ENCODE measurements at places on chromosomes 5 and 9.

GRCh38 chr9:108956022-108956630, 21.9 kb downstream of the ABITRAM start:
- no peak for DNase-seq

DNA sequence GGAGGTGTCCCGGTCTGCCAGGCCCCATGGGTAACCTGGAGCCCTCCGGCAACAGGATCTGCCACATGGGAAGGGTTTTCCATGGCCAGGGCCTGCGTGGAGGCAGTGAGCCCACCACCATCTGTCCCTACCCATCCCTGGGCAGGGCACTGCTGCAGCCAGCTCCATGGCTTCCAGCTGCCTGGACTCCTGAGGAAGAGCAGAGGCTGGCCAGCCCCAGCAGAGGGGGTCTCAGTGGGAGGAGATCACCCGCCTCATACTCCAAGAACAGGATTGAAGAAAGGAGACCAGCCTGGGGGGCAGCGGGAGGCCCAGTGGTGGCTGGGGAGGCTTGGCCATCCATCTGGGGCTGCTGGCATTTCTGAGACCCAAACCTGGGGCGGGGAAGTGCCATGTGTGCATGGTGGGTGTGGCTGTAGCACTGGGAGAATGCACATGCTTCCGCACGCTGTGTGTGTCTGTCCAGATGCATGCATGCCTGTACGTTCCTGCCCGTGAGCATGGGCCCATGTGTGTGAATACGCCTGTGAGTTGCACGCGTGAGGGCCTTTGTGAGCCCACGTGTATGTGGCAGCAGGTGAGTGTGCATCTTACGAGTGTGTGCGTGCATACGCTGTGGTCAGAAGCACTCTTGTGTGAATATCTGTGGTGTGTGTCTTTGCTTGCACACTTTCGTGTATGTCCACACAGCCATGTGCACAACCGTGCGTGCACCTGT, 78.5 kb downstream of the LMX1B start:
- no peak for DNase-seq

DNA sequence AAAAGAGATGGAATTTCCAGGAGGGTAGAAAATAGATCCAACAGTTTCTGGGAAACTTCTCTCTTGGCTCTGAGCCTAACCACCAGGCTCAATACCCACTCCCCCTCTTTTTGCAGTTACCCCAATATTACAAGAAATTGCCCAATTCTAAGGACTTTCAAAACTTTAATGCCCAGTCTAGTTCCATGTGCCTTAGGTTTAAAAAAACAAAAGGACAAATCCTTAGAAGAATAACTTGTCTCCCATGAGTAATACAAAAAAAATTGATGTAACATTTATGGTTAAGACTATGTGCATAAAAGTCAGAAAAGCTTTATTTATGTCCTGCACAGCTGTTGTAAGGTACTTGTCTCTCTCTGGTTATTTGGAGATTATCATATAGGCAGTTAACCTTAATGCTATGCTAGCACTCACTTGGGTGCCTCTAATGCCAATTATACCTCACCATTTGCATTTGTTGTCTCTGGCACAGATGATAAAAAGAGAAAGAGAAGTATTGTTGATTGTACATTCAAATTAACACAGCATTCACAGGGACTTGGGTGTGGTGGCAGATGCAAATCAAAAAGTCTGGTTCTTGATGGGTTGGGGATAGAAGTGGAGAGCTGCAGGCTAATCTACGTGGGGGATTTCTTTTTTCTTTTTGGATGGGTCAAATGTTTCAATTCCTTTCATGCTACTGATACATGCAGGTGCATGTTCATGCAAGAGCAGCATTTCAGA, 159.4 kb downstream of the PIK3R1 start:
- no peak for DNase-seq

- DNase-seq: no peak
Measured at GRCh38 chr5:35778259-35778769, 78.4 kb upstream of the IL7R start.

- DNase-seq: no peak
Measured at GRCh38 chr5:73997960-73998359, 372.0 kb downstream of the ARHGEF28 start.

GRCh38 chr9:131722255-131722654, 17.6 kb downstream of the RAPGEF1 start:
- DNase-seq: no peak

GRCh38 chr5:89255845-89256463, 373.0 kb upstream of the MEF2C start:
- no peak for DNase-seq

DNA sequence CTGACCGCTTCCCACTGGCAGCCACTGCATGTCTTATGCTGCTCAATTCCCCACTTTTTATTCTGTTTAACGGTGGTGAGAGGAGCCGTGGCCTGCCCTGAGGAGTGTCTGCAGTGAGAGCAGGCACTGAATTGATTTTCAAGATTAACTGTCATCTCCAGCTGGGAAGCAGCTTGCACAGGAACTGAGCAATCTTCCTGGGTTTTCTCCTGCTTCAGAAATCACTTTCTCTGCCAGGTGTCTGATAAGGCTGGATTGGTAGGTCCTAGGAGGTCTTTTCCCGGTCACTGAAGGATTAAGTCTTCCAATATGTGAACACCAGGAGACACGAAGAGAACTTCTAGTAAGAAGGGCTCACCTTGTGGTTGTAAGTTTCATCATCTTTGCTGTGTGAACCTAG, 181.1 kb upstream of the RAD23B start:
- no peak for DNase-seq

GRCh38 chr9:135565636-135566035, 4.1 kb downstream of the PAEP start:
- DNase-seq: no peak

DNA sequence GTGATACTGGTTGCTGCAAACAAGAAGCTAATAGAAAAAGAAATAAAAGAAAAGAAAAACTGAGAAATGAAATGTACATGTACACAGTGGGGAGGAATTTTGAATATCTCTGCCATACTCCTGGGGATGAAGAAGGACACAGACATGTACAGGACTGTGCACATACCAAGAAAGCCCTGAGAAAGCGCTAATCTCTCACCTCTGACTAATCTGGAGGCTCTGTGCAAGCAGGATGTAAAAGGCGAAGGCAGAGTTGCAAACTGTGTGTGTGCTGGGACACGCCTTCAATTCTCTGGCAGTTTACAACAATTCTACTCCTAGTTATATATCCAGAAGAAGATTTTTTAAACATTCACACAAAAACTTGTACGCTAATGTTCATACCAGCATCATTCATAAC, 211.4 kb downstream of the KIAA0825 start:
- DNase-seq: no peak

GRCh38 chr9:83583151-83584014, 39.6 kb upstream of the IDNK start:
- no peak for DNase-seq

GRCh38 chr9:133477992-133478850, 678 bp downstream of the SLC2A6 start:
- no peak for DNase-seq

- no peak for DNase-seq
Measured at GRCh38 chr5:141492168-141492885, 3.4 kb downstream of the PCDHGC5 start.

GRCh38 chr5:92494508-92494907, 1086.5 kb downstream of the NR2F1-AS1 start:
- DNase-seq: no peak

GRCh38 chr9:133647765-133648469, 11.8 kb downstream of the DBH start:
- DNase-seq: no peak

DNA sequence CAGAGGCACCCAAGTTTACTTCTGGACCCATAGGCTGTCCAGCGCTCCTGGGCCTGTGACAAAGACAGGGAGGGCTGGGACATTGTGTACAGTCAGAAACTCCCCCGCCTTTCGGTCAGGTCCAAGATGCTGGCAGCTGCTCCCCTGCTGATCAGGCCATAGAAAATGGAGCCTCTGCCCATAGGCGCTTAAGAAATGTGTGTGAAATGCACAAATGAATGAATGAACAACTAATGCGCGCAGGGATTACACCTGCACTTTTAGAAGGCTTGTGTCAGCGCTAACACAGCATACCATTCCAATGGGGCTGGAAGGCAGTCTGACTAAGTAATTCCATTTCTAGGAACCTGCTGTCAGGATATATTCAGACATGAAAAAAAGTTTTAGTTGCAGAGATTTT, 16.3 kb downstream of the PTPN3 start:
- DNase-seq: no peak

DNA sequence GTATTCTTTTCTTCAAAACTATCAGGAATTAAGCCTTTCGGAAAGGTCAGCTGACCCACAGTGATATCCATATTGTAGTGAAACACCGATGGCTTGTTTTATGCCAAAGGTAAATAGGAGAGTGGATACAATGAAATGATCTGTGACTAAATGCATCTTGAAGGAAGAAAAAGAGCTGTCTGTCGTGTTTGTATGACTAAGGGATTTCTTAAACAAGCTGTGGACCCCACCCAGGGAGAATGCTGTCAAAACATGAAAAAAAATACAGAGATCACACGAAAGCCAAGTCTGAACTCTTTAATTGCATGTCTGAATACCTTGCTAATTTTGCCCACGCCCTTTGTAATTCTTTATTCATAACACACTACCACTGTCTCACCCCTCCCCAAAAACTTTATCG, 286.4 kb upstream of the WWC1 start:
- DNase-seq: no peak

- no peak for DNase-seq
Measured at GRCh38 chr5:74622122-74622521, 18.4 kb downstream of the ENC1 start.

- DNase-seq: no peak
Measured at GRCh38 chr5:177269976-177270375, 33.5 kb downstream of the RAB24 start.

DNA sequence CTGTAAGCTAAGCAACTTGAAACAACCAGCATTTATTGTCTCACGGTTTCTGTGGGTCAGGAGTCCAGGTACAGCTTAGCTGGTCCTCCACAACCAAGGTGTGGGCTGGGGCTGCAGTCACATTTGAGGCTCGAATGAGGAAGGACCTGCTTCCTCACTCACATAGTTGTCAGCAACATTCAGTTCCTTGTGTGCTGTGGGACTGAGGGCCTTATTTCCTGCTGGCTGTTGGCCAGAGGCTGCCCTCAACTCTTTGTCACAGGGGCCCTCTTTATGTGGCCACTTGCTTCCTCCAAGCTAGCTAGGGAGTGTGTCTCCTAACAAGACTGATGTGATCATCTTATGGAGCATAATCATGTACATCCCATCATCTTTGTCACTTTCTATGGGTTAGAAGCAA, 29.2 kb upstream of the SEMA4D start:
- DNase-seq: no peak

GRCh38 chr5:51411921-51412325, 28.7 kb downstream of the ISL1 start:
- no peak for DNase-seq

DNA sequence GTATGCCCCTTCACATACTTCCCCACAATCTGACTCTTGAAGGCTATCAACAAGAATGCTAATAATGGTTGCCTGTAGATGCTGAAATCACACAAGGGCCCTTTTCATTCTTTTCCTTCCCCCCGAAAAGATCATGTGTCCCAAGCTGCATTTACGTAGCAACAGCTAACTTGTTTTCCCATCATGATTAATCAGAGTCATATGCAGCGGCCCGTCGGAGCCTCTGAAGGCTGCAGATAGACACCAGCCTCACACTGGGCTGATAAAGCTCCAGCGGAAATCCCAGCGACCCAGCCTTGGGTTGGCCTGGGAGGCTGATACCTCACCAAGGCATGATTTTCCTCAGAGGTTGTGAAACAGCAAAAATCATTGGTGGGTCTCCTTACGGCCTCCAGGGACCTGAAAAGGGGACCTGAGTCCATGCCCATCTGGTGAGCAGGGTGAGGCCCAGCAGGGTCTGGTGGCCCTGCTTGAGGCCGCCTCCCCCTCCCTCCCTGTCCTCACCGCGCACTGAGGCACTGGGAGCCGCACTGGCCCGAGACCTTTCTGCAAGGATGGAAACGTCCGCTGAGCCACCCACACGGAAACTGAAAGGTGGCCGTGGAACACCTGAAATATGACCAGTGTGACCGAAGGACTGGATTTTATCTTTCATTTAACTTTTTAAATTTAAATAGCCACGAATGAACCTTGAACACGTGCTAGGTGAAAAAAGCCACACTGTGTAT, 114.2 kb upstream of the PHYKPL start:
- DNase-seq: no peak

DNA sequence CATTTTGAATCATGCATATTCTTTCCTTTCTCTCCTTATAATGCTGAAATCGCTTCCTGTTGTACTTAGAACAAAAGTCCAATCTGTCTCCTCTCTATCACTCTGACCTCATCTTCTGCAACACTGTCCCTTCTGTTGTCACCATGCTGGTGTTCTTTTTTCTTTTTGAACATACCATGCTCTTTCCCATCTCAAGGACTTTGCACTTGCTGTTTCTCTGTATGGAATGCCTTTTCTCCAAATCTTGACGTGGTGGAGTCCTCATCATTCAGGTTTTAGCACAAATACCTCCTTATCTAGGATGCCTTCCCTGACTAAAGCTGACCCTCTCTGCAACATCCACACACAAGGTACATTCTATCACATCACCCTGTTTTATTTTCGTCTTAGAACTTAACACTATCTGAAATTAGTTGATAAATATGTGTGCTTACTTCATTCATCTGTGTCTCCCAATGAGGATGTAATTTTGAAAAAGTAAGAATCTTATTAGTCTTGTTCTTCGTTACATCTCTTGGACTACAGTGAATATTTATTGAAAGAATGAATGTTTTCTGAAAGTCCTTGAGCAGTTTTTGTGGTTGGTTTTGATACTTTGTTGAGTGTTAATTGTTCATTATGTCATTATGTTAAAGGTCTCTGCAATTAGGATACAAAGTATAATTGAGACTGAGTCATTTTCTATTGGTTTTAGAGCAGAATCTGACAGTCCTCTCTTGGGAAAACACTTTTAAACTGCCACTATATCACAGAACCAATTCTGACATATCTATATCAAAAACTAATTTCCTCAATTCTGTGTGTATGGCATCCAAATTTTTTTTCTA, 145.3 kb upstream of the RASA1 start:
- no peak for DNase-seq

GRCh38 chr9:82883436-82883835, 179.5 kb downstream of the RASEF start:
- no peak for DNase-seq

- DNase-seq: no peak
Measured at GRCh38 chr5:64457846-64458245, 48.0 kb upstream of the RGS7BP start.

GRCh38 chr5:141349917-141350619, at the start of gene PCDHGB1:
Gene PCDHGB1, plus strand, starts transcription at chr5:141350099. Its CDS starts 162 bp downstream, at chr5:141350261.
- no peak for DNase-seq

- no peak for DNase-seq
Measured at GRCh38 chr5:56251918-56252553, 18.9 kb upstream of the ANKRD55 start.

GRCh38 chr9:34203275-34203991, 24.6 kb downstream of the UBAP1 start:
- DNase-seq: no peak

GRCh38 chr5:124408738-124409453, 337.5 kb downstream of the ZNF608 start:
- no peak for DNase-seq

- no peak for DNase-seq
Measured at GRCh38 chr5:148998174-148998797, 64.6 kb downstream of the SH3TC2 start.

GRCh38 chr5:157446412-157446935, 13.5 kb upstream of the NIPAL4 start:
- no peak for DNase-seq

All from activated CD8-positive, alpha-beta memory T cell treated with anti-CD3 and anti-CD28 coated beads for 1 hour (primary cell).